ENCODE measurements at places on chromosomes 2 and 18. TPM values are rescaled to one million over a fixed set of nuclear protein-coding genes. Genes with fewer than 3 reads are reported as not detected.

LIPG gene
- total RNA-seq: 15.0 TPM

MZT2A gene
- 230 TPM for total RNA-seq

UPP2 gene
- total RNA-seq: not detected

TOGARAM2 gene
- 3.2 TPM for total RNA-seq

GRCh38 chr2:197929008-197929885 lies 124.9 kb downstream of the PLCL1 start:
- no peak for DNase-seq

DNA sequence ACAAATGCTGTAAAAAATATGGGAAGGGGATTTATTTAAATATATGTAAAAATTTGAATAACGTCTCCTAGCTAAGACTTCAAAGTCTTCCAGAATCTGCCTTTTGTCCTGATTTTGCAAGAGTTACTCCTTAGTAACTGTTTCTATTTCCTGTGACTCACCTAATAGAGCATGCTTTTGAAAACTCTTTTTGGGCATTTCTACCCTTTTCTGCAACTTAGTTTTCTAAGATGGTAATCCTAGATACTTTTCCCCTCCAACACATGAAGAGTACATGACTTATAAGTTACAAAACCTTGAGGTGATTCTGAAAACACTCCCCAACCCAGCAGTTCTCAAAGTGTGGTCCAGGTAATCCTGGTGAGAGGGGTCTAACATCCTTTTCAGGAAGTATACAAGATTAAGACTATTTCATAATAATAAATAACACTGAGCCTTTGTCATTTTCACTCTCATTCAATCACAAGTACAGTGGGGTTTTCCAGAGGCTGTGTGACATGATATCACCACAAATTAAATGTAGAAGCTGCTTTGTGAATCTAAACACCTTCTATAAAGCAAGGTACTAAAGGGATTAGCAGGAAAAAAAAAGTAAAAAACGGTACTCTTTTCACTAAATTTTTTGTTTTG lies 31.9 kb downstream of the PPP4R3B start:
- no peak for DNase-seq

DNA sequence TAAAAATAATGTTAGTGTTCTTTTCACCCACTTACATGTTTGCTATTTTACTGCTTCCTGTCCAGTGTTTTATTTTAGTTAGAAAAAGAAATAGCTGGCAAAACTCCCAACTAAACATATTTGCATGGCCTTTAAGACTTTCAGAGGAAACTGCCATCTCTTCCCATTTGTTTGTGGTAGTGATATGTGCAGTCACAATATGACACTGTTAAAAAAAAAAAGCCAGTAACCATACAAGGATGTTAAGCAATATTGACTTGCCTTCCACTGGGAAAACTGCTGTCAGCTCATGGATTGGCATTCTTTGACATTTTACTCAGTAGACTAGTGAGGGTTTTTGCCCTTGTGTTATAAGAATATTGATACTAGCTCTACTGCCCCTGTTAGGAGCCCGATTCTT lies 29.1 kb downstream of the XIRP2 start:
- no peak for DNase-seq

Data from G401 (cell line).